ENCODE measurements at places on chromosomes 6 and 20. TPM values are rescaled to one million over a fixed set of nuclear protein-coding genes. Genes with fewer than 3 reads are reported as not detected.
A peak's percentile ranks its signal among the peaks of the same experiment; 100 is the strongest.

GRCh38 chr6:106556368-106556960 lies 72.8 kb downstream of the RTN4IP1 start:
- no peaks in the 10 kb centered on the region for H3K4me1 ChIP-seq
- H3K36me3 ChIP-seq = peaks cover 12% of the 10 kb centered on the region
- H3K27ac ChIP-seq = no peak overlapping the region
- H3K27me3 ChIP-seq = no peaks in the 10 kb centered on the region
- no peak overlapping the region for H3K4me3 ChIP-seq

GRCh38 chr6:164243949-164244348 lies 829.4 kb downstream of the QKI start:
- no peaks in the 10 kb centered on the region for H3K27me3 ChIP-seq
- H3K36me3 ChIP-seq = no peaks in the 10 kb centered on the region
- no peak for DNase-seq
- no peaks in the 10 kb centered on the region for H3K4me1 ChIP-seq

DNA sequence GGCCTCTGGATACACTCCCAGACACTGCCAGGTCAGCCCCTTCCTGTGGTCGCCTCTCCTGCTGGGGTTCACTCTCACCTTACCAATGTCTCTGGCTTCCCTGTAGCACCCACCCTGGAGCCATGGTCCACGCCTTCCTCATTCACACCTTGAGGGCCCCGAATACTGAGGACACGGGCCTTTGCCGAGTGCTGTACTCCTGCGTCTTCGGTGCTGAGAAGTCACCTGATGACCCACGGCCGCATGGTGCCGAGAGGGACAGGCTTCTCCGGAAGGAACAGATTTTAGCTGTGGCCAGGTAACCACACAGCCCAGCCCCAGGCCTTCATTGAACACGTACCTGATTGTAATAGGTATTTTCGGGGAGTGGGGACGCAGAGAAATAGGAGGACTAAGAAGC lies 1.6 kb downstream of the AP5S1 start:
- H3K27me3 ChIP-seq = no peaks in the 10 kb centered on the region
- no peak overlapping the region for H3K4me3 ChIP-seq
- DNase-seq = no peak

GRCh38 chr6:83824388-83824801 lies 28.8 kb upstream of the RIPPLY2 start:
- no peak overlapping the region for H3K4me3 ChIP-seq
- H3K27me3 ChIP-seq = no peaks in the 10 kb centered on the region
- no peaks in the 10 kb centered on the region for H3K4me1 ChIP-seq
- no peak overlapping the region for H3K27ac ChIP-seq
- no peak for DNase-seq

DNA sequence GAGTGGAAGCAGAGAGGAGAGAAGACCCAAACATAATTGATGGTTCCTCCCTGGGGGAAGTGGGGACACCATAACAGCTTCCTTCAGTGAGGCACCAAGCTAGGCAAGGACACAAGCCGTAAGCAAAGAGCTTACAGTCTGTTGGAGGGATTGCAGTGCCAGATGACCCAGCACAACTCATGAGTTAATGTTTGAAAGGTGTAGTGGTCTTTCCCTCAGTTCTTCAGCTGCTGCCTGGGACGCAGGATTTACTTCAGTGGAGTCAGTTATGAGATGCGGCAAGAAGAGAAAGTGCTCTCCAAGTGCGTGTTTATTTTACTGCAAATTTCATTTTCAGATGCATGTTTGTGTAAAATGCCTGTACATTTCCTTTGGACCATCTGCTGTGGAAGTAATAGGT lies 38.7 kb upstream of the SLC17A4 start:
- H3K4me1 ChIP-seq = no peaks in the 10 kb centered on the region
- no peaks in the 10 kb centered on the region for H3K36me3 ChIP-seq
- no peak overlapping the region for H3K27ac ChIP-seq

- H3K27ac ChIP-seq = no peak overlapping the region
- H3K36me3 ChIP-seq = no peaks in the 10 kb centered on the region
- H3K4me1 ChIP-seq = no peaks in the 10 kb centered on the region
These were observed 25.5 kb downstream of the DDO start for GRCh38 chr6:110389689-110390382.

GRCh38 chr6:77880501-77880900 lies 227.7 kb downstream of the MEI4 start:
- no peaks in the 10 kb centered on the region for H3K27me3 ChIP-seq
- H3K4me3 ChIP-seq = no peak overlapping the region
- no peak overlapping the region for H3K27ac ChIP-seq
- no peaks in the 10 kb centered on the region for H3K36me3 ChIP-seq
- DNase-seq = no peak

DNA sequence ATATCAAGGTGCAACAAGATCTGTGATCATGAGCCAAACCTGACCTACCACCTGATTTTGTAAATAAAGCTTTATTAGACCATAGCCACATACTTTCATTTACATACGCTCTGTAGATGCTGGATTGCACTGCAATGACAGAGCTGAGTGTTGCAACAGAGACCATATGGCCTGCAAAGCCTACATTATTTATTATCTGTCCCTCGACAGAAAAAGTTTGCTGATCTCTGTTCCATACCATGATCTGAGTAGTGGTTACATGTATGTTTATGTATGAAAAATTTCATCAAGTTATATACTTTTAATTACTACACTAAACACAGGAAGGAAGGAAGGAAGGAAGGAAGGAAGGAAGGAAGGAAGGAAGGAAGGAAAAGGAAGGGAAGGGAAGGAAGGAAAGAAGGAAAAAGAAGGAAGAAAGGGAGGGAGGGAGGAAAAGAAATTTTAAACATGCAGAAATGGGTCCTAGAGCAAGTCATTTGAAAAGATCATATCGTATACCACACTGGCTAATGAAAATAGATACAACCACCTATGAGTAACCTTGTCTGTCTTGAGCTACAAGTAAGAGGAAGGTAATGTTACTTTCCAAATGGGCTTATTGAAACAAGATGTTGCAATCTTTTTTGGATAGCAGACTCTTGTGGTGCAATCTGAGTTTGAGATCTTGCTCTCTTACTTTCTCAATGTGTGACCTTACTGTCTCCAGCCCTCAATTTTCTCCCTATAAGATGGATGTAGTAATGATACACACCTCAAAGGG lies 441.0 kb downstream of the KIF16B start:
- no peak overlapping the region for H3K27ac ChIP-seq
- DNase-seq = no peak
- H3K36me3 ChIP-seq = no peaks in the 10 kb centered on the region
- H3K27me3 ChIP-seq = no peaks in the 10 kb centered on the region
- H3K4me3 ChIP-seq = no peak overlapping the region

- no peak overlapping the region for H3K4me3 ChIP-seq
- H3K36me3 ChIP-seq = no peaks in the 10 kb centered on the region
- peaks cover 18% of the 10 kb centered on the region for H3K4me1 ChIP-seq
- H3K27me3 ChIP-seq = no peaks in the 10 kb centered on the region
- DNase-seq = no peak
These were observed 258.0 kb upstream of the TAB2 start for GRCh38 chr6:149059557-149059956.

- H3K27me3 ChIP-seq = no peaks in the 10 kb centered on the region
- no peaks in the 10 kb centered on the region for H3K4me1 ChIP-seq
- no peaks in the 10 kb centered on the region for H3K36me3 ChIP-seq
- no peak overlapping the region for H3K4me3 ChIP-seq
- DNase-seq = no peak
- H3K27ac ChIP-seq = no peak overlapping the region
These were observed 71.4 kb upstream of the UFL1 start for GRCh38 chr6:96450082-96450769.

GRCh38 chr20:59207742-59208357 lies 44.2 kb downstream of the ZNF831 start:
- H3K27me3 ChIP-seq = no peaks in the 10 kb centered on the region
- H3K36me3 ChIP-seq = peaks cover 6% of the 10 kb centered on the region
- no peak overlapping the region for H3K4me3 ChIP-seq
- peaks cover 18% of the 10 kb centered on the region for H3K4me1 ChIP-seq
- peak; percentile 62 for DNase-seq
- H3K27ac ChIP-seq = no peak overlapping the region

- H3K4me3 ChIP-seq = no peak overlapping the region
- no peak overlapping the region for H3K27ac ChIP-seq
- H3K36me3 ChIP-seq = no peaks in the 10 kb centered on the region
- no peaks in the 10 kb centered on the region for H3K4me1 ChIP-seq
- no peak for DNase-seq
These were observed 53.2 kb upstream of the BMP2 start for GRCh38 chr20:6714279-6714711.

The PSORS1C2 gene
- not detected for total RNA-seq

The HNF4A gene
- not detected for total RNA-seq

The SLC22A16 gene
- 0.29 TPM for total RNA-seq

The CD93 gene
- 0.51 TPM for total RNA-seq

The POU5F1 gene
- 0.46 TPM for total RNA-seq

The SCUBE3 gene
- not detected for total RNA-seq

Measured in naive thymus-derived CD4-positive, alpha-beta T cell (primary cell).